GM12891 (cell line): ENCODE measurements at places on chromosomes 6 and 20.

DNA sequence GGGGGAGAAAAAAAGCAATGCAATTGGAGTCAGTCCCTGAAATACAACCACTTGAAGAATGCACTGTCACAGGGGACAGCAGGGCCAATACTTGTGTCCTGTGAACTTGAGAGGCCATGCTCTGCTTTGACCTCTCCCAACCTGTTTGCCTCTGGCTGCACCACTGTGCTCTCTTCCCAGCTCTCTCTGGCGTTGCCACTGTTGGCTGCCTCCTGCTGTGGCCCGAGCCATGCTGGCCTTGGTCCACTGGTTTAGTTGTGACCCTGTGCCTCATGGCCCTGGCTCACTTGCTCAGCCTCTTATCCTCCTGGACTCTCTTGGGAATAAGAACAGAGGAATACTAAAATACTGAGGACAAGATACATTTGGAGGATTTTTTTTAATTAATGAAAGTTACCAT is 14.5 kb upstream of the FBXO30 start:
- DNase-seq: no peak

GRCh38 chr20:33788351-33789049 is 22.6 kb upstream of the CHMP4B start:
- no peak for DNase-seq

DNA sequence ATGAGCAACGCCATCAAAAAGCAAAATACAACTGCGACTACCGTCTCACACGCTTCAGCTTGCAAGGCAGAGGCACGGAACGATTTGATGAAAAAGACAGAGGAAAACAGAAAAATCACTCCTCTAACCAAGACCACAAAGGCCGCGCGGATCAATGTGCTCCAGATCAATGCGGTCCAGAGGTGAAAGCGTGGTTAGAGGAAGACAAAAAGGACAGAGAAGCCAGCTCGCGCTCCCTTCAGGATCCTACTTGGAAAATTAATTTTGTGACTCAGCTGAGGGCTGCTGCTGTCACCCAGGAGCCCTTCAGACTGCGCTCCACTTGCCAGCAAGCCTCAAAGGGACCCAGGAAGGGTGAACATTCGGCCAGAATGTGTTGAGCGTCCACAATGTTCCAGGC is 140.2 kb upstream of the RPS6KA2 start:
- DNase-seq: no peak

GRCh38 chr6:32290886-32291450 is 67.1 kb upstream of the NOTCH4 start:
- DNase-seq: no peak

- no peak for DNase-seq
These were observed 321.5 kb upstream of the MAN1A1 start for GRCh38 chr6:119671105-119671504.

DNA sequence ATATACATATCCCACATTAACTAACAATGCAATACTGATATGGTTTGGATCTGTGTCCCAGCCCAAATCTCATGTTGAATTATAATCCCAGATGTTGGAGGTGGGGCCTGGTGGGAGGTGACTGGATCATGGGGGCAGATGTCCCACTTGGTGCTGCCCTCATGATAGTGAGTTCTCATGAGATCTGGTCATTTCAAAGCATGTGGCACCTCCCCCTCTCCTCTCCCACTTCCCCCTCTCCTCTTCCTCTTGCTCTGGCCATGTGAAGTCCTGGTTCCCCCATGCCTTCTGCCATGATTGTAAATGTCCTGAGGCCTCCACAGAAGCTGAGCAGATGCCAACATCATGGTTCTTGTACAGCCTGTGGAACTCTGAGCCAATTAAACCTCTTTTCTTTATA is 71.2 kb downstream of the FYN start:
- no peak for DNase-seq

DNA sequence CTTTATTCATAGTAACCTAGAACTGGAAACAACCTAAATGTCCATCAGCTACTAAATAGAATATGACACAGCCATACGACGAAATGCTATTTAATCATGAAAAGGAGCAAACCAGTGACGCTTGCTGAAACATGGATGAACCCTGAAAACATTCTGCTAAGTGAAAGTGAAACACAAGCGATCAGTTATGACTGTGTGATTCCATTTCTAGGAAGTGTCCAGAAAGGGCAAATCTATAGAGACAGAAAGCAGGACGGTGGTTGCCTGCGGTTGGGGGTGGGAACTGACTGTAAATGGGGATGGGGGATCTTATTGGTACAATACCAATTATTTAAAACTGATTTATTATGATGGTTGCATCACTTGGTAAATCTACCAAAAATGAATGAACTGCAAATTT is 126.8 kb downstream of the IPCEF1 start:
- DNase-seq: no peak

- DNase-seq: no peak
These were observed 7.7 kb downstream of the ZHX3 start for GRCh38 chr20:41309817-41310216.

DNA sequence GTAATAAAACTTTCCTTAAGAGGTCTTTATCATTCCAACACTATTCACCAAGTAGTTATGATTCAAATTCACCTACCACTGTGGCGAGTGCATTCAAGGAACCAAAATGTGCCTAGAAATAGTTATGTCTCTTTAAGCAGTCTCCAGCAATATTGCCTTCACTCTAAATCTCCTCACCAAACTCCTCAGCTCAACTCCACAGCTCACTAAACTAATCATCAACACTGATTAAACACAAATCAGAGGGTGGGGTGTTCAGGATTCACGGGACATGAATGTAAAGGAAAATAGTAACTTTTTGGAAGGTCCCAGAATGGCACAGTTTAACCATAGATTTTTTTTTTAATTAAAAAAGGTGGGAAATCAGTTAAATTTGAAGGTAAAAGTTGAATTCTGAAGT is 70.5 kb upstream of the THEMIS start:
- DNase-seq: no peak

DNA sequence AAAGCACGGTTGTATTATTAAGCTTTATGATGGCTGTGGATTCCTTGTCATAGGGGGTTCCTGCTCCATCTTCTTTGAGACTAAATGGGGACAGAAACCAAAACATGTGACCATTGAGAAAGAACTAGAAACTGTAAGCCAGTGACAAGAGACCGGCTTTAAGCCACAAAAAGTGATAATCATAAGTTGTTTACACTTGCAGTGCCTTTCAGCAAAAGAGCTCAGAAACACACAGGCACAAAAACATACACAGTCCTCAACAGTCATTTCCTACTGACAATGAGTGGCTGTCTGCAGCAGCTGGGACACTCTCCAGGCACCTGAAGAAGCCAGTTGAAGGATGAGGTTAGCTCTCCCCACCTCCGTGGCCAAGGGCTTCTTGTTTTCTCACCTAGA is 20.0 kb upstream of the UBE2J1 start:
- DNase-seq: no peak

DNA sequence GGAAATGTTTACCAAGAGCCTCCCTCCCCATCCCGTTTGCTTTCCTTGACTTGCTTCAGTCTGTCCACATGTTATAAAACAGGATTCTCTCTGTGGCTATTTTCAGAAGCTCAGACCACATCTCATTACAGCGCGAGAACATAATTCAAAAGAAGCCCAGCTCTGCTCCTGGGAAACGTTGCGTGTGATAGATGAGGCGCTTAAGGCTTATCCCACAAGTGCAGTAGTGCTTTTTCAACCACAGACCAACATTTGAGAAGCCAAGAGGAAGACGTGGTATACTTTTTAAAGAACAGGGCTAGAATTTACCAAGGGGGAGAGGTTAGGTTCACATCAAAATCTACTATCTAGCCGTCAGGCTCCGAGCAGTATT is 239.5 kb downstream of the SLC24A3 start:
- no peak for DNase-seq

DNA sequence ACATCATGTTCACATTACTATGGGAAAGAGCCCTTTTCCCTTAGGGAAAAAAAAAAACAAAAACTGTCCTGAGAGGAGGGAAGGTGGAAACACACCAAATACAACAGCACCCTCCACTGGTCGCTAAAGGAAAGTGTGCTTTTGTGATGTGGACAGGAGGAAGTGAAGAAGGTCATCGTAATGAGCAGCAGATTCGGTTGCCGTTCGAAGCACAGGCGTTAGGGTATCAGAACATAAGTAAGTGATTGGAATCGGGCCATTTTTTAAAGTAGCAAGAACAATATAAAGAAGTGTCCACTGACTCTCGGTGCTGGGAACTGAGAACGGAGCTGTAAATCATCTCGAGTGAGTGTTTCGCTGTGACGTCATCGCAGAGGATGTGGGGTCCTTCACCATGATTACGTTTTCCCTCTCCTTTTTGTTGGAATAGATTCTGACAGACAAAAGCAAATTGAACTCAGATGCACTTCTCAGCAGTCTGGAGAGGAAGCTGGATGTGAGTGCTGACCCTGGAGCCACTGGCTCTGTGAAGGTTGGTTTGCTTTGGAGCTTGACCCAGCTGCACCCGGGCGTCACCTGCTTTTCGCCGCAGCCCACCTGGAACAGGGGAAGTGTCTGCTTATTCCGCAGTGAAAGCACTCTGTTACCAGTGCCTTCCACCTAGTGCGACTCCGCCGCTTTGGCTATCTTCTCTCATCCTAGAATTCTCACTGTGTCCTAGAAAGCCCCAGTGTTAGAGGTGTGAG is 203.6 kb upstream of the GMDS start:
- peak; percentile 33 for DNase-seq

DNA sequence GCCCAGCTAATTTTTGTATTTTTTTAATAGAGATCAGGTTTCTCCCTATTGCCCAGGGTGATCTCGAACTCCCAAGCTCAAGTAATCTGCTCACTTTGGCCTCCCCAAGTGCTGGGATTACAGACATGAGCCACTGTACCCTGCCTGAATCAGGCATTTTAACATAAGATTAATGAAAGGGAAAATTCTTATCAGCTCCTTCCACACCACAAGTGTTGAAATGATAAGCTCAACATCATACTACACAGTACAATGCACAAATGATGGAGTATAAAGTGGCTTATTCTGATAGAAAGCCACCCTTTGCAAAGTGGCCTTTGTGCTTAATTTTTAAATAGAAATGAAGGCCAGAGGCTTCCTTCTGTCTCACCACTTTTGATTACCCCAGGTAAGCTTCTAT is 71.3 kb upstream of the MCHR2 start:
- no peak for DNase-seq

DNA sequence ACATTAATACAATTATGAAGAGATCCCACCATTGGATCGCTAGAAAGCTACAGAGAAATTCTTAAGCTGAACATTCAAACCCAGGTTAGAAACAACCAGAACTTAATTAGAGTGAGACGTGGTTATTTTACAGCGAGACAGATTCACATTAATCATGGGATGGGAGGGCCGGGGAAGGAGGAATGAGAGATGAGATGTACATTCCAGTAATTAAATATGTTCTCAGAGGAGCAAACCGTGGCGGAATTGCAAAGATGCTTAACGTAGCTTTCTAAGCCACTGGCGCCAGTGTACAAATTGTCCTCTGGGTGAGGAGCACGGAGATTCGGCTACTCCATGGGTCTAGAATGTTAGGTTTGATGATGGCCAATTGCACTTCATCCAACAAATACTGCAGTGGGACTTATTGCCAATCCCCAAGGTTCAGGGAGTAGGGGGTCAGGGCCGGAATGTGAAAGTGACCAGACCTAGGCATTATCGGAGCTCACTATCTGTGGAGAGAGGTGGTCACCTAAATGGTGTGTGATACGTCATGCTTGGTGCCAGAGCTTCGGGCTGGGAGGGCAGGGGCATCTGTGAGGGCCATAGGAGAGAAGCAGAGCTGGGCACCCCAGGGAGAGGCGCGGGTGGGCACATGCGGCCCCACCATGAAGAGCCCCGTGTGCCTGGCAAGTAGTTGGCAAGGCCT is 114.7 kb downstream of the EDN3 start:
- DNase-seq: no peak

DNA sequence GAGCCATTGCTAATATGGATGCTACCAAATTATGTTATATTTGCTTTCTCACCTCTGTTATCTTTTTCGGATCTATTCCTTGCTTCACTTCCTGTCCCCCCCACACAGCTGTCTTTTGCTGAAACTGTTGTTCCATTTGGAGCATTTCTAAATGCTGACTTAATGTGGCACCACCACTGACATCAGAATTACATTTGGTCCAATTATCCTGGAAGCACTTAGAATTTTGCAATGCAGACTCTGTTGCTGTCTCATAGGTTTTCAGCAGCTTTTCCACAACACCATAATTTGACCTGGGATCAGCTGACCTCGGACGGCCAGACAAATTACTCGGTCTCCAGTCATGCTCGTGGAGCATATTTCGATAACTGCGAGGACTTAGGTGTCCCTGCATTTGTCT is 12.8 kb downstream of the KIAA0408 start:
- no peak for DNase-seq

- DNase-seq: no peak
These were observed 1.4 kb downstream of the NUS1 start for GRCh38 chr6:117676577-117677218.

DNA sequence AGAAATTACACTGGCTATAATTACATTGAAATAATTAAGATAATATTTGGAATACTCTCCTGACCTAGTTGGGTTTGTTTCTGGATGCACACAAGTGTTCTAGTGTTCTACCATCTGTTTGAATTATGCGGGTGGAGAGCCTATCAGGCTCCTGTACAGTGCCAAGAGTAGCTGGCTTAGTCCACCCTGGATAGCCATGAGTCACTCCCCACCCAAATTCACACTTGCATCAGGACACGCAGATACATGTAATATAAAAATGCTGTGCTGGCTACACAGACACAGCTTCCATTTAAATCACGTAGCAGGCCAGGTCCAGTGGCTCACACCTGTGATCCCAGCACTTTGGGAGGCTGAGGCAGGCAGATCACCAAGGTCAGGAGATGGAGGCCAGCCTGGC is 686.2 kb upstream of the SLC35B3 start:
- DNase-seq: no peak

DNA sequence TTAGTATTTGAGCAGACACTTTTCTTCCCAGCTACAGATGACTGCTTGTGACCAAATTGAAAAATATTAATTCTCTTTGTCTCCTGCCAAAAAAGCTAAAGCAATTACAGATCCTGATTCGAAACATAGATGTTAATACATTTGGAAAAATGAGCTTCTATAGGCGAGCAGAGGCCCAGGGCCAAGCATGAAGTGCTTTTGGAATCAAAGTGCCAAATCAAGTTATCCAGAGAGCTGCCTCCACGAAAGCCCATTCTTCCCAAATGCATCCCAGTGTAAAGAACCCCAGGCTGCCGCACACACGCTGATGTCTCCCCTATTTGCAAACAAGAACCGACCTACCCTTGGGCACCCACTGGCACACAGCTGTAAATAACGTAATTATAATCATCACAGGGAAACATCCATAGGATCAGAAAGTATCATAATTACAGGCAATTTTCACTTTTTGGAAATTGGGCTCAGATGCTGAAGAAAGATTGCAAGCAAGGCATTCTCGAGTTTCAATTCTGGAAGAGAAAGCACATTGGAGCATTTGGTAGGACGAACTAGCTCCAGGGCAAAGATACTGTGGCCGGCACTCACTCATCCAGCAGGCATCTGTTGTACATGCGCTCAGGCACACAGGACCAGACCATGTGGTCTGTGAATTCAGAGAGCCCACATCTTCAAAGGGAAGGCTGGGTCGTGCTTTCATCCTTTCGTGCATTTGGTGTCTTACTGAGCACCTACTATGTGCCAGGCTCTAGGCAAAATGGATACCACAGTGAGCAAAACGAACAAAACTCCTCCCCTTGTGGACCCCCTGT is 45.9 kb downstream of the BMP7 start:
- DNase-seq: no peak

- DNase-seq: no peak
These were observed 21.9 kb downstream of the ECT2L start for GRCh38 chr6:138817799-138818198.
